8988T (cell line): ENCODE measurements at places on chromosomes 2 and 18.

DNA sequence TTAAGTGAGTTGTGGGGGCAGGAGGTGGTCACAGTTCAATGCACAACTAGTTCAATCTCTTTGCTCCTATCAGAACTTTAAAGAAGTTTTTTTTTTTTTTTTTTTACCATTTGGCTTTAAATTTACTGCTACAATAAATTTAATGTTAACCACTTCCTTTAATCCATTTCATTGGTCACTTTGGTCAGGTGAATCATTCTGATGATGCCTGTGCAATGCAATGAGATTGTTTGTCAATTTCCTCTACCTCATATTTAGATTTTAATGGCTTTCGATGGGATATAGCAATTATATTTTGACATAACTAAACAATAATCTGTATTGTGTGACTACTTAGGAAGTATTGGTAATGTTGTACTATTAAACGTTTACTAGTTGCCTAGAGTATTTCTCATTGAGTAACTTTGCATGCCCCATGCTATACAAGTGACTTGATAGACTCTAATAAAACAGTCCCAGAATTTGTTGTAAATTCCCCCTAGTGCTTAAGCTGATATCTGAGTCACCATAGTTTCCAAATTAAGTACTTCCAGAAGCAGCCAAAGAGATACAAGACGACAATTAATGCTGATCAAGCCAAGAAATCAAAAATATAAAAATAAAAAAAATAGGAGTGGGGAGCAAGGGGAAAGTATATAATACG is 52.9 kb upstream of the SERPINB2 start:
- DNase-seq, result no peak

GRCh38 chr2:147595200-147595599 is 249.6 kb upstream of the ACVR2A start:
- DNase-seq, result no peak

DNA sequence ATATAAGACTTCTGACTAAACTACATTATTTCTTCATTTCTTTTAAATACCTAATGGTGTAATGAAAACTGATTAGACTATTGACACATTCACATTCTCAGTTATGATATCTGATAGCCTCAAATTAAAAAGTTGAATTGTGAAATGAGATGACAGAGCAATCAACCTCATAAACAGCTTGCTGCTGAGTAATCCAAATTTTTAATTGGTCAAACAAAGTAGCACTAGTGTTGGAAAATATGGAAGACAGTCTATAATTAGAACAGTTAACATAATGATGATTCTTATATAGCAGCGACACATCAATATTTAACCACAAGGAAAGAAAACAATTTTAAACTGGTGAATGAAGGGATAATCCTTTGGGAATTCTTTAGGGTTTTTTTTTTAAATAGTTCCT is 91.9 kb upstream of the LRP1B start:
- no peak for DNase-seq

DNA sequence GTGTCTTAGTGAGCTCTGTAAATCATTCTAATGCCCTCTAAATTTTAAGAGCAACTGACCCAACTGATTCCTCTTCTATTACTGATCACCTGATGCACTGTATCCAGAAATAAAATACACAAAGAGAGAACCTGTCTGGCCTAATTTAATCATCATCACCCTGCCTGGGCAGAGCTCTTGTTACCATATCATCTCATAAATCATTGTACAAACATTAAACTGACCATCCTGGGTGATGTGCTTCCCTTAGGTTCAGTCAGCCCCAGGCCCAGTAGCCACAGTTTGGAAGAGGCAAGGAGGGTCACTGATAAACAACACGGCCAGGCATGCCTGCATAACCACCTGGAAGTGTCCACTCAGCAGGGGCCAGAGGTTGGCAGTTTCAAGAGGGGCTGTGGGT is 22.7 kb upstream of the ACMSD start:
- no peak for DNase-seq

DNA sequence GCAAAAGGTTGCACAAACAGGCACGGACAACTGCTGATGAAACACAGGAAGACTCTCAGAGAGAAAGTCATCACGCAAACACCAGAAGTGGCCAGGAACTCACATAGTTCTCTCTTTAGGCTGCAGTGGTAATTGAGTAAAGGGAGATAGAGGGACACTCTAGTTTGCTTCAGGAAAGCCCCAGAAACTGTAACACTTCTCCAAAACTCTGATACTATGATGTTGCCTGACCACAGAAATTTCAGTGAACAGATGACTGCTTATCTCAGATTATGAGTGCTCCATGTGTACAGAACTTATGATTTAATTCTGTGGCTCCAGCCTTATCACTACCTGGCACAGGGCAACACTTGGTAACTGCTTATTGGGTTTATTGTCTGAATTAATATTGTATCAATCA is 311.5 kb upstream of the GYPC start:
- DNase-seq, result no peak

DNA sequence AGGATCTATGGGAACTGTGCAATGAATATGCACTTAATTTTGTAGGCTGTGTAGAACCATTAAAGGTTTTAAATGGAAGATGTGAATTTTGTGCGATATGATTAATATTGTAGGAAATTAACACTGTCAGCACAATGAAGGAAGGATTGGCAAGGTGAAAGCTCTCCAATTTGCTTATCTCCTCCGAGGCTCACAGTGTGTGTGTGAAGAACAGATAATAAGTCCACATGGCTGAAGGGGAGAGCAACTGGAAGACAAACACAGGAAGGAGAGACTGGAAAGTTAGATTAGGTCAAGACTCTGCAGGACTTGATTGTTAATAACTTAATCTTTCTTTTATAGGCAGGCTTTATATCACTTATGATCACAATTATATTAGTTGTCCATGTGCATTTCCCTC is 269.7 kb upstream of the VRK2 start:
- DNase-seq, result no peak

- DNase-seq, result no peak
Observed at GRCh38 chr2:68385220-68385906, 20.3 kb downstream of the PLEK start.

DNA sequence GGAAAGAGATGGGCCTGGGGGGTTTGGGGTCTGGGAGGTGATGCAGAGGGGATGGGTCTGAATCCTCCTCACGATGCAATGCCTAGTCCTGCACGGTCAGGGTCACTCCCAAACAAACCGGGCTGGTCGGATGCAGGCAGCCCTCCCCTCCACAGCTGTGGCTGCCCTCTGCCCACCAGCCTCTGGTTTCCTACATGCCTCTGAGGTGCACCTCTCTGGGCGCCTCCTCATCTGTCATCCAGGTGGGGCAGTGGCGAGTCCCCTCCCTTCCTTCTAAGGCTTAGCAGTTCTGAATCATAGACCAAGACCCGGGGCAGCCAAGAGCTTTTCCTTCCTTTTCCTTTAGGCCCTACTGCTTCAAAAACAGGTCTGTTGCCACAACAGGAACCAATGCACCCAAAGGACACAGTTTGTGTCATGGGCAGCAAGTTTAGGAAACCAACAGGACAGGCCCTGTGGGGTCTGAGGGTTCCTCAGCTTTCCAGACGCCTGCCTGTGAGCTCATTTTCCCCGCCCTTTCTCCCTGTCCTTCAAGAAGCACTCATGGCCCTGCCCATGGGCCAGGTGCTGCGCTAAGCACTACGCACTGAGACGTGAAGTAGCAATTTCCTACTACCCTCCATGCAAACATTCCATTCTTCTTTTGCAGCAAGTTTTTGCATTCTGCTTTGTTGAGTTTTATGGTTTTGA is 6.5 kb upstream of the MAL start:
- no peak for DNase-seq

DNA sequence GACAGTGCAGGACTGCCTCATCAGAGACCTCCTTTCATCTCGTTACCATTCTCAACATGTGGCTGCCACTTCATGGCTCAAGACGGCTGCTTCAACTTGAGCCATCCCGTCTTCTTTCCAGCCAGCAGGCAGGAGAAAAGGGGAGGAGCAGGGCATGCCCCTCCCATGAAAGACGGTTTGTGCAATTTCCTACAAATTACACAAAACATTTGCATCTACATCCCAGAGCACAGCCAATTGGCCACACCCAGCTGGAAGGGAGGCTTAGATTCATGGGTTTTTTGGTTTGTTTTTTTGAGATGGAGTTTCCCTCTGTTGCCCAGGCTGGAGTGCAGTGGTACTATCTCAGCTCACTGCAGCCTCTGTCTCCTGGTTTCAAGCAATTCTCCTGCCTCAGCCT is 11.8 kb downstream of the UCN start:
- DNase-seq, result no peak

DNA sequence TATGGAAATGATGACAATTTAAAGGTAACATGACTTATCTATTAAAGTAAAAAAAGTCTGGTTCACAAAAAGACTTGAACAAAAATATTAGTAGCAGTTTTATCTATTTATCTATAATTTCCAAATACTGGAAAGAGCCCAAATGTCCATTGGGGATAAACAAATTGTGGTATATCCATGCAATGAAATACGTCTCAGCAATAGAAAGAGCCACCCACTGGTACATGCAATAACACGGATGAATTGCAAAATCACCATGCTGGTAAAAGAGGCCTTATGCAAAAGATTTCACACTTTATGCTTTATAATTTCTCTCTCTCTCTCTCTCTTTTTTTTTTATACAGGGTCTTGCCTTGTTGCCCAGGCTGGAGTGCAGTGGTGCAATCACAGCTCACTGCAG is 91.4 kb upstream of the ASAP2 start:
- no peak for DNase-seq
